ENCODE measurements at places on chromosomes 6 and 20.

DNA sequence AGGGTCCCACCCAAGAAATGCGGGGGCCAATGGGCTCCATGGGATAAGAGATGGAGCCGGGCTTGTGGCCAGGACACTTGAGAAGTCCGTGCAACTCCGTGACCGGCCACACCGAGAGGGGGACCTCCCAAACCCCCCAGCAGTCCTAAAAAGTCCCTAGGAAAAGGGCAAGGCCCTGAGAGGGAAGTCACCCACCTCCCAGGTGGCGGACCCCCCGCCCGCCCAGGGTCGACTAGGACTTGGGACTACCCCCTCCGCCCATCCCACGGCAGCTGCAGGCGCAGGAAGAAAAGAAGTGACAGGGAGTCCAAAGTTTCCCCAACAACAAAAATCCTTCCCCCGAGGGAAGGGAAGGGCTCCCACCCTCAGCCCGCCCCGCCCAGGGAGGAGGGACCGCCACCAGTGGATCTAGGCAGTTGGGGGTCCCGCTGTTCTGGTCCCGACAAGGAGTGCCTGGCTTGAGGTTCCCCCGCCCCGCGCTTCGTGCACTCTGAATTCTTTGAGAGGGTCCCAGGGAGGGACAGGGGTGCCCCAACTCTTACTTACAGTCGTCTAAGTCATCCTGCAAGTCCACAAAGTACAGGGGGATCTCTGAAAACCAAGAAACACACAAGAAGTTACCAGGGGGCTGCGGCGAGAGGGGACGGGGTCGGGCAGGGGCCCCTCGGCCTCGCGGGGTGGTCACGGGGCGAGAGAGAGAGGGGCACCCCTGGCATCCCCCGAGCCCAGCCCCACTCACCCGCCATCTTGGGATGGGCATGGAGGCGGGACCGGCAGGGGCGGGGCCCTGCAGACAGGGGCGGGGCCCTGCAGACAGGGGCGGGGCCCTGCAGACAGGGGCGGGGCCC, 611 bp upstream of the RAB22A start:
- peak; percentile 71 for DNase-seq

GRCh38 chr6:98583506-98583905, 250.9 kb upstream of the POU3F2 start:
- no peak for DNase-seq

- no peak for DNase-seq
These were observed 41.9 kb downstream of the ELOVL5 start for GRCh38 chr6:53306819-53307347.

DNA sequence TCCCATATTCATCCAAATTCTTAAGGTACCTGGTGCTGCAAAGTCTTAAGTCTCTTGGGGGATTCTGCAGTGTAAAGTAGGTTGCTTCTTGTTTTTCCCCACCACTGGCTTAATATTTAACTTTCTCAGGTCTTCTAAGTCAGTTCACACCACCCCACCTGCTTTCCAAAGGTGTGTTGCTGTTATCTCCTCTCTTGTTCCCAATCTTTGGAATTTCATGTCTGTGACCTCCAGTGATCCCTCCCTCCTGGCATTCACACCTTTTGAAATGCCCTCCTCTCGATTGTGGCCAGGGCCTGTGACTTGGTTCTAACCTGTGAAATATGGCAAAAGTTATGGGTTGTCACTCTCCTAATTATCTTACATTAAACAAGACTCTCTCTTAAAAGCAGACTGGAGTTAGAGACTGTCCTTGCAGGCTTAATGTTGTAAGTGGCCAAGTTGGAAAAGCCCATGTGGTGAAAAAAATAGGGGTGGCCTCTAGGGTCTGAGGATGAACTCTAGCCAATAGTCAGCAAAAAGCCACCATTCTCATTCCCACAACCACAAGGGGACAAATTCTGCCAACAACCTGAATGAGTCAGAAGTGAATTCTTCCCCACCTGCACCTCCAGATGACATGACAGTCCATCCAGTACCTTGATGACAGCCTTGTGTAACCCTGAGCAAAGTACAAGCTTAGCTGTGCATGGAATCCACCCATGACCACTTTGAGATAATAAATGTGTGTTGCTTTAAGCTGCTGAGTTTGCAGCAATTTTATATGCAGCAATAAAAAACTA, 45.1 kb downstream of the ADGRF1 start:
- DNase-seq: no peak

GRCh38 chr20:13229538-13229937, 8.5 kb downstream of the ISM1 start:
- DNase-seq: no peak

GRCh38 chr6:66771626-66772025, 1064.6 kb upstream of the EYS start:
- no peak for DNase-seq

DNA sequence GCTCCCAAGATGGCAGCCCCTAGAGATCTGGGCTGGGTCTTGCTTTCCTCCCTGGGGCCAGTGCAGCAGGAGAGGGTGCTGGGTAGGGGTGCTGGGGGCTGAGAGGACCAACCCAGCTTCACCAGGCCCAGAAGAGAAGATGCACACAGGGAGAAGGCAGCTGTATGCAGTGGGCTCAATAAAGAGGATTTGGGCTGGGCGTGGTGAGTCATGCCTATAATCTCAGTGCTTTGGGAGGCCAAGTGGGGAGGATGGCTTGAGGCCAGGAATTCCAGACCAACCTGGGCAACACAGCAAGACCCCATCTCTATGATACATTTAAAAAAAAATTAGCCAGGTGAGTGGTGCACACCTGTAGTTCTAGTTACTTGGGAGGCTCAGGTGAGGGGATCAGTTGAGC, 25.7 kb upstream of the EMILIN3 start:
- no peak for DNase-seq

GRCh38 chr20:14932040-14932439, 594.6 kb upstream of the FLRT3 start:
- DNase-seq: no peak

GRCh38 chr6:131103296-131103695, 32.0 kb upstream of the AKAP7 start:
- DNase-seq: no peak

- DNase-seq: no peak
These were observed 838 bp upstream of the NKX2-2 start for GRCh38 chr20:21514553-21515251.

GRCh38 chr6:137909533-137909932, 42.5 kb downstream of the TNFAIP3 start:
- no peak for DNase-seq

GRCh38 chr20:63232235-63233060, 3.3 kb upstream of the BIRC7 start:
- no peak for DNase-seq

GRCh38 chr20:46938434-46938833, 43.8 kb downstream of the EYA2 start:
- DNase-seq: no peak

DNA sequence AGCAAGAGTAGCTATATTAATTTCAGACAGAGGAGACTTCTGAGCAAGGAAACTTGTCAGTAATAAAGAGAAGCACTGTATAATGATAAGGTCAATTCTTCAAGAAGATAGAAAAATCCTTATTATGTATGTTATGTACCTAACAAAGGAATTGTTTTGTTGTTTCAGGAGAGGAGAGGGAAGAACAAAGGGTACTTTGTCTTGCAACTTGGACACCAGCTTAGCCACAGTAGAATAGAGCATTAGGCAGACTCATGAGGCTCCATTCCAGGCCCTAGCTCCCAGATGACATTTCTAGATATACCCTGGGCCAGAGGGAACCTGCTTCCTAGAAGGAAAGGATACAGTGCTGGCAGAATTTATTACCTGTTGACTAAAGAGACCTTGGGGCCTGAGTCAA, 6.5 kb upstream of the NUS1 start:
- DNase-seq: no peak

- DNase-seq: peak; percentile 12
These were observed 33.2 kb downstream of the TFEB start for GRCh38 chr6:41702089-41702745.

DNA sequence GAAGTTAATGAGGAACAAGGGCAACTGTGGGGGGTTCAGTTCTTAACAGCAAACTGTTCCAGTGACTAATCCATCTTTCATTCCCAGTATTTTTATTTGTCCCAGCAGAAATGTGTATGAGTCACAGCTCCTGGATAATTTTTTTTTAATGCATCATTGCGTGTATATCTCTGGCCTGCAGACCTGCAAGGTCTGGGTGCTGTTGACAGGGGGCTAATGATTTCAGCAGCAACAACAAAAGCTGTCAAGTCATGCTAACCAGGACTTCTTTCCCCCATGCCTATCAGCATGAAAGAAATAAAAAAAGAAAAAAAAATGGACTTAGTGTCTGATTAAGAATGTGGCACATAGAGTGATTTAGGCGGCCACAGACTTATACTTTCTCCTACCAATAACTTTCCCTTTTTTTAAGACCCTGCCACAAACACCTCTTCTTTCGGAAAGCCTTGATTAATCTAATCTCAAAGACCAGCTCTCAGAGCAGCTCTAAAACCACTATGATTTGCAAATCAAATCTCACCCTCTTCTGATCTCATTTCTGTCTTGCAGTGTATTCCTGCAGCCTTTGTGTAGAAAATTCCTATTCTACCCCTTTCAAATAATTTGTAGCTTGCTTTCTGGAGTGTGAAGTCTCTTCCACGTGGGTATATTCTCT, 14.2 kb upstream of the PREX1 start:
- DNase-seq: no peak

DNA sequence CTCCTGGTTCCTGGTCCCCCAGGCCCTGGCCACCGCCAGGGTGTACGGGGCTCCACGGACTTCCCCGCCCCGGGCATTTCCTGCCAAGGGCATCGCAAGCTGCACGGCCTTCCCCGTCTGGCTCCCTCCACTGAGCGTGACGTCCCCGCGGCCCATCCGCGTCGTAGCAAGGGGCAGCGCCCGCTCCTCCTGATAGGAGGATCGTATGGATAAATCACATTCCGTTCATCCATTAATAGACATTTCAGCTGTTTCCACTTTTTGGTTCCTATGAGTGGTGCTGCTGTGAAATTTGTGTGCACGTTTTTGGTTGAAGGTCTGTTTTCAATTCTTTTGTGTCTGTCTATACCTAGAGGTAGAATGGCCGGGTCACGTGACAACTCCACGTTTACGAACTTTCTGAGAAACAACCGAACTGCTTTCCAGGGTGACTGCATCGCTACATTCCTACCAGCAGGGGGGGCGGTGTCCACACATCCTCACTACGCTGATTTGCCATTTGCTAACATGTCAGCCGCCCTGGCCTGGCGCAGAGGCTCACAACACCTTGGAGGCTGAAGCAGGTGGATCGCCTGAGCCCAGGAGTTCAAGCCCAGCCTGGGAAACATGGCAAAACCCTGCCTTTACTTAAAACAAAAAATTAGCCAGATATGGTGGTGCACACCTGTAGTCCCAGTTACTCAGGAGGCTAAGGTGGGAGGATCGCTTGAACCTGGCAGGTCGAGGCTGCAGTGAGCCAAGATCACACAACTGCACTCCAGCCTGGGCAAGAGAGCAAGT, 37.7 kb downstream of the KCNQ2 start:
- peak; percentile 67 for DNase-seq

DNA sequence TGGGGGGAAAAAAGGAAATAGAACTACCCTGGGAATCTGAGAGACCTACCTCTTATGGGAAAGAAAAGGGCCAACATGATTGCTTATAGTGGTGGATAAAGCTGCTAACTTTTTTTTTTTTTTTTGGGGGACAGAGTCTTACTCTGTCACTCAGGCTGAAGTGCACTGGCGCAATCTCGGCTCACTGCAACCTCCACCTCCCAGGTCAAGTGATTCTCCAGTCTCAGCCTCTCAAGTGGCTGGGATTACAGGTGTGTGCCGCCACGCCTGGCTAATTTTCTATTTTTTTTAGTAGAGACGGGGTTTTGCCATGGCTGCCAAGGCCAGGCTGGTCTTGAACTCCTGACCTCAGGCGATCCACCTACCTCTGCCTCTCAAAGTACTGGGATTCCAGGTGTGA, 39.5 kb upstream of the TBC1D22B start:
- DNase-seq: no peak

- no peak for DNase-seq
These were observed 4.3 kb downstream of the MMP24OS start for GRCh38 chr20:35273449-35274171.

DNA sequence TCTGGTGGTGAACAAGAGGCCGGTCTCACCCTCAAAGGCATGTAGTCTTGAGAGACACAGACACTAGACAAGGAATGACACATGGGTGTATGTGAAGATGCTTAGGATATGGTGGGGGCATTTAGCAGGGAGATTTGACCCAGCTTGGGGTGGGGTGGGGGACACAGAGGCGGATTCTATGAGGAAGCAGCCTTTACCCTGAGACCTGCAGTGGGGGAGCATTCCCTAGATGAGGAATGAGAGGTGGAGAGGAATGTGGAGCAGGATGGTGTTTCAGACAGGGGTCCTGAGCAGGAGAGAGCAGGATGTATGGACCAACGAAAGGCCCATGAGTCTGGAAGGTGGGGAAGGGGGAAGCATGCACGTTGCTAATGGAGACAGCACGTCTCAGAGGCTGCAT, 57.8 kb downstream of the PHACTR3 start:
- DNase-seq: no peak

DNA sequence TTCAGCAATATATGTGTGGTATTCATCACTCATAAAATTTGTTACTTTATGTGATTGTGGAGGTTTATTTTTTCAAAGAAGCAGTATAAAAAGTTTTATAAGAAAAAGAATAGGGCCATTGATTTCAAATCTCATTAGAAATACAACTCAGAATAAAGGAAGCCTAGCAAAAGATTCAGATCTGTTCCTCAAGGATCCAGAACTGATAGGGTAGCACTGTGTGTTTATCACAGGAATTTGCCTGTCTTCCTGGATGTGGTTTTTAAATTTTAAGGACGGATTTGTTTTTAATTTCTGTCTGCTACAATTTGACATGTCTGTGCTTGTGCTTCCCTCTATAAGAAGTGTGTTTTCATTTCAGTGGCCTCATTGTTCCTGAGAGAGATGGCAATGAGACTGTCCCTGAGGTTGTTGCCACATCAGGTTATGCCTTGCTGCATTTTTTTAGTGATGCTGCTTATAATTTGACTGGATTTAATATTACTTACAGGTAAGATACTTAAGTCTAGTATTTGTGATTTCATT, 74.6 kb downstream of the ATRN start:
- DNase-seq: no peak

DNA sequence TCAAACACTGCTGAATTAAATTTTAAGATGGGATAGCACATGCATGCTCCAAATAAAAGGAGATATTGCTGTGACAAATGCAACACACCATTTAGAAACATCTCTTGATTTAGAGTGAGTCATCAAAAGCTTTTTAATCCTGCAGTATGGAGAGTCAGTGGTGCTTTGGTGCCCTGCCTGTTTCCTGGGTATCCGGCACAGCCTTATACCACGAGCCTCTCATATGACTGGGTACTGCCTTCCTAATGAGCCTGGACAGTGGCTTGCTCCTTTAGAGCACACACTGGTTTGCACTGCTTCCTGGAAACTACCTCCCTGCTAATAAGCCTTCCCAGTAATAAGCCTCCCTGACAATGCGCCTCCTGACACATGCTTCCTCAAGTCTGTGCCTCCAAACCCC, 65.3 kb upstream of the KCNK16 start:
- no peak for DNase-seq

DNA sequence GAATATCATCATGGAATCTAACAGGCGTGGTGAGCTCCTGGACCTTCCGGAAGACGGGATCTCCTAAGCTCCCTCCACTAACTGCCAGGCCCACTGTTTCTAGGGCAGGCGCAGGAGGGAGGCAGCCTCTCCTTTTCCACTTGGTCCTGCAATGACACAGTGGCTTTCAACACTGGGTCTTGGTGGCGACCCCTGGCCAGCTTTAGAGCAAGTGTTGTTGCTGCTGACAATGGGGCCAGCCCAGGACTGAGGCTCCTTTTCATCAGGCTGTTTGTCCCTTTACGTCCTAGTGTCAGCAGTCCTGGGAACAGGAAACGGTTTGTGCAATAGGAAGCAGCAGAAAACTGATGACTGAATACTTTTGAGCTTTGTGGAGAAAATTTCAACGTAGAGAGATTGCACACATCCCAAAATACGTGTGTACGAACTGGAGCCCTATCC, 9.7 kb upstream of the QKI start:
- DNase-seq: no peak
